ENCODE measurements at places on chromosomes 6 and 20.

DNA sequence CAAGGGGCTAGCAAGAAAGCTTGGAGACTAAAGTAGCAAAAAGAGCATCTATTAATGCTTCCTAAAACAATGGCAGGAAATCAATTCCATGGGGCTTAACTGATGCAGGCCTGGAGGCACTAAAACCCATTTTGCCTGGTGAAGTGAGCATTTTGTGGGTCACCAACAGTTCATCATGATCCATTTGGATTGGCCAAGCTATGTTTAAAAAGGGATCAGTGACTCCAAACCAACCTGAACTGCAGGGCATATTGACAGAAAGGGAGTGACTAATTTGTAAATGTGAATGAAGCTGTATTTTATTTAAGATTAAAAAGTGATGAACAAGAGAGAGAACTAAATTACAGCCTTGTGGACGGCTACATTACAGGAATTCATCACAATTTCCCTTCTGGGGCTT is 132.0 kb downstream of the PCSK2 start:
- DNase-seq, result no peak

- no peak for DNase-seq
Observed at GRCh38 chr20:3632311-3633004, 30.7 kb downstream of the GFRA4 start.

DNA sequence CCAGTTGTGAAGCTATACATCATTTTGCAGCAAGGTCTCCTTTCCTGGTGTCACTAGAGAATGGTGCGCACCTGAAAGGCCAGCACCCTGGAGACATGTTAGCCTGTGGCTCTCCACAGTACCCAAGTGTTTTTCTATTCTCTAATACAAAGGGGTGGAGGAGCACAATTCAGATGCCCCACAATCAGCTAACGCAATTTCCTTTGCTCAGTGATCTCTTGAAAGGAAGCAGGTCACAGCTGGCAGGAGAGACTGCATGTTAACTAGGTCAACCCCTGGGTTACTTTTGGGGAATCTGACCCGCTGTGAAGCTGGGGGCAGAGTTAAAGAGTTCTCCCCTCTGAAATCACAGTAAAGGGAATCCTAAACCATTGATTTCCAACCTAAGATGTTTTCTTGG is 92.5 kb downstream of the B3GAT2 start:
- no peak for DNase-seq

DNA sequence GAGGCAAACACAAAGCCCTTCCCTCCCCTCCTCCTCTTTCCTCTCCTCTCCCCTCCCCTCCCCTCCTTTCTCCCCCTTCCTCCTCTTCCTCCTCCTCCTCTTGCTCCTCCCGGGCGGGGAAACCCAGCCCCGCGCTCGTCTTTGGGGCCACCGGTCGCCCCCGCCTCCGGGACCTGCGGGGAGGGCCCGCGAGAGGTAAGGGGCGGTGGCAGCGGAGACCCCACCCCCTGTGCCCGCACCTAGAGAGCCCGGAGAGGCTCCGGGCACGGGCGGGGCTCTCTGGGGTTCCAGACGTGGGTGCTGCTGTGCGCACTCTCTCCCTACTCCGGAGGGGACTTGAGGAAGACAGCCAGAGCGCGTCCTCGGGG is at the start of gene RIN2:
Gene RIN2 (plus strand): TSS at position 126 of the 368 bp plus-strand sequence. CDS start 131,344 bp downstream, outside the sequence.
- no peak for DNase-seq

DNA sequence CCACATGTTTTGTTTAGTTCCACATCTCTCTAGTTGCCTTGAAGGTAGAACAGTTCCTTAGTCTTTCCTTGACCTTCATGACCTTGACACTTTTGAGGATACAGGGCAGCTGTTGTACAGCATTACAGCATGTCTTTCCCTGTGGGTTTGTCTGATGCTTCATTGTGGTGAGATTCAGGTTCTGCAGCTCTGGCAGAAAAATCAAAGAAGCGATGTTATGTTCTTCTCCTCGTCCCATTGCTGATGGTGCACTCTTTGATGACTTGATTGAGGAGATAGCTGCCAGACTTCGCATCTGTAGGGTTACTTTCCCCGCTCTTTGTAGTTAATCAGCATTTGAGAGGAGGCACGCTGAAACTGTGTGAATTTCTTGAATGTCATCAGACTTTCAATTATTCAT is 12.0 kb downstream of the CEBPB start:
- no peak for DNase-seq

DNA sequence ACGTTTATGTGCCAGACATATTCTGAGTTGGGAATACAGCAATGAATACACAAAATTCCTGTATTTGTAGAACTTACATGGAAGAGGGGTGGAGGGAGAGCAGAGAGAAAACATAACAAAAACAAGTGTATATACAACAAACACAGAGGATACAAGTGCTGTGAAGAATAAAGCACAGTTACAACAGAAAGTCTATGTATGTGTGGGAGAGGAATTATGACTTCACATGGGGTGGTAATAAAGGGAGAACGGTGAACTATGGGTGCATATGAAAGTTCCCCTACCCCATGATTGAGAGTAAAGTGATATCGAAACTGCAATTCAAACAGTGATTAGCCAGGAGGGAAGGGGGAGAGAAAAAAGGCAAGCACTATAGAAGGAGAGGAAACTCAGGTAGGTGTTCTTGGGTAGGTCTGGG is 24.6 kb downstream of the HBS1L start:
- DNase-seq, result peak; percentile 32

- DNase-seq, result no peak
Observed at GRCh38 chr6:155782320-155782731, 326.7 kb upstream of the NOX3 start.

DNA sequence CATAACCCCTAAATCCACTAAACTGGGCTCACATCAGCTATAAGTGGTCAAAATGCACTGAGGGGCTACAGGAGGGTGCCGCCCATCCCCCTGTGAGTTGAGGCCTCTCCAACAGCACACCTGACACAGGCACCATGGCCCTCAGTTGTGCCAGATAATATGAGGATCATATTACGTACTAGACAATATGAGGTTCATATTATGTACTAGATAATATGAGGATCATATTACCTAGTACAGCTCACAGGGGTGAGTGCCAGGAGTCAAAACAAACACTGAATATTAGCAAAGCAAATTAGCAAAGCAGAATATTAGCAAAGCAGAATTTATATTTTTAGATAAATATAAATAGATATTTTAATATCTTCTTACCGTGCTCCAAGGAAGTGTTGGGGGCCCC is 35.3 kb downstream of the CD24 start:
- DNase-seq, result no peak

All from GM19239 (cell line).